ENCODE measurements at places on chromosomes 6 and 20.

GRCh38 chr6:170456886-170457698 lies 96.0 kb downstream of the PSMB1 start:
- no peak for DNase-seq

DNA sequence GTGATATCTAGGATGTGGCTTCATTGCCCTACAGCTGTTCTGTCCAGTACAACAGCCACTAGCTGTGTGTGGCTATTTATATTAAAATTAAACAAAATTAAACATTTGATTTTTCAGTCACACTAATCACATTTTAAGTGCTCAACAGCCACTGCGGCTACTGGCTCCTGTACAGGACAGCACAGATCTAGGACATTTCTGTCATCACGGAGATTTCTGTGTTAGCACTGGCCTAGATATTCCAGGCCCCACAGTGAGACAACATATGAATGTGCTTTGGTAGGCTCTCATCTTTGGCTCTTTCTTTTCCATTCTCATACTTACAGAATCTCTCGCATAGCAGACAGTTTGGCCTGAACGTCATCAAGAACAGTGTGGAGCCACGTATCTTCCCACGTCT lies 48.4 kb upstream of the ZBTB24 start:
- DNase-seq = no peak

DNA sequence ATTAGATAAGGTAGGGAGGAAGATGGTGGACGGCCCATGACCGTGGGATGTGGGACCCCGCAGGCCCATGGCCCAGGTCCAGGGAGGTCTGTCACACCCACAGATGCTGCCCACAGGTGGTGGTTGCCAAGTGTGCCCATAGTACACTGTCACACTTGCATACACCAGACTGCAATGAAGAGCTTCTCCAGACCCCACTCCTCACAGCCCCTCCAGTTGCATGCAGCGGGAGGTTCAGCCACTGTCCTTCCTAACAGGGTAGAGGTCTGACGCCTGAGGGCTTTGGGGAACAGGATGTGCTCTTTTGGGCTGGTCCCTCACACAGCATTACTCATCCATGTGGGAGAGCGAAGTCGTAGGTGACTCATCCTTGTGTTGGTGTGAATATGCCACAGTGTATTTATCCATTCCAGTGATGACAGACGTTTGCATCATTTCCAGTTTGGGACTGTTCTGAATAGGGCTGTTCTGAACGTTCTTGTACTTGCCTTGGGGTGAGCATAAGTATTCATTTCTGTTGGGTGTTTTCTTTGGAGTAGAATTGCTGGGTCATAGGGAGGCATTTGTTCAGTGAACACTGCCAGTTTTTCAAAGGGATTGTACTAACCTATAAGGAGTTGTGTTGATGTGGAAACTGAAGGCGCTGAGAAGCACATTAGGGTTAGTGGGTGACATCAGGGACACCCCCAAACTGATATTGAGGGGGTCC lies 10.1 kb upstream of the PYGB start:
- no peak for DNase-seq

GRCh38 chr6:109304284-109305015 lies 77.8 kb downstream of the CD164 start:
- DNase-seq = no peak

- no peak for DNase-seq
These were observed 15.1 kb downstream of the NOX3 start for GRCh38 chr6:155440398-155441111.

DNA sequence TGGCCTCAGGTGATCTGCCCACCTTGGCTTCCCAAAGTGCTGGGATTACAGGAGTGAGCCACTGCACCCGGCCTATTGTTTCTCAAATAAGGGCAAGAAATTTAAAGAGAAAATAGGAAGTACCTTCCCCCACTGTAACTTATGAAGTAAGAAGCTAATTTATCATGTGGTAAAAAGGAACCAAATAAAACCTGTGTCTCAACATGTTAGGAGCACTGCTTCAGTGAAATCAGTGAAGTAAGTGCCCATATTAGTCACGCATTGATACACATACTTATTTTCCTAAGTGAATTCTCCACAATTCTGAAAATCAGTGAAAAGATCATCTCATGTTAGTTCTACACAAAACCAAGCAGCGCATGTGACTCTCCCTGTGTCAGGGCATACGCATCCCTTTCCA lies 14.2 kb upstream of the LPA start:
- no peak for DNase-seq

- no peak for DNase-seq
These were observed 188.1 kb downstream of the UST start for GRCh38 chr6:148934961-148935360.

- DNase-seq = no peak
These were observed 44.3 kb downstream of the TOP1 start for GRCh38 chr20:41072915-41073314.

- no peak for DNase-seq
These were observed 21.3 kb downstream of the TRMT6 start for GRCh38 chr20:5928836-5929715.

DNA sequence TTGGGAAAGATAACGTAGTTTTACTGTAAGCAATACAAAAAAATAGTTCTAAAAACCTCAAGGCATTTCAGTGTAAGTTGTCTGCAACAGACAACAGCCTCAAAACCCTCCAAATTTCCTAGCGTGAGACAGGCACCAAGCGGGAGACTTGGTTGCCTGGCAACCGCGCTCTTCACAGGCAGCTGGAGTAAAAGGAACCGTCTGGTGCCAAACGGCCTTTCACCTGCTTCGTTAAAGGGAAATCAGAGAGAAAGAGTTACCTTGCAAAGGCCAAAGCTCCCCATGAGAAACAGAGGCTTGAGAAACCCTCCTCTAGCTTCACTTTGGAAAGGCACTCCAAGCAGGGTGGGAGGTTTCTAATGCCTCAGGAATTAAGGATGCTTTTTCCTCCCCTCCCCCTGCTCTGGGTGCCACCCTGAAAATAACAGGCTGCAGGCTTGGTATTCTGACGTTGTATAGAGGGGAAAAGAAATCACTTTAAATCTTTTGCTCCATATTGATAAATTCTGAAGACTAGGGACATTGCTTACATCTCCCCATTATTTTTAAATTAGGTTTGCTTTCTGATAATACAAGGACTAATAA lies 129.7 kb upstream of the UFL1 start:
- DNase-seq = peak; percentile 62

DNA sequence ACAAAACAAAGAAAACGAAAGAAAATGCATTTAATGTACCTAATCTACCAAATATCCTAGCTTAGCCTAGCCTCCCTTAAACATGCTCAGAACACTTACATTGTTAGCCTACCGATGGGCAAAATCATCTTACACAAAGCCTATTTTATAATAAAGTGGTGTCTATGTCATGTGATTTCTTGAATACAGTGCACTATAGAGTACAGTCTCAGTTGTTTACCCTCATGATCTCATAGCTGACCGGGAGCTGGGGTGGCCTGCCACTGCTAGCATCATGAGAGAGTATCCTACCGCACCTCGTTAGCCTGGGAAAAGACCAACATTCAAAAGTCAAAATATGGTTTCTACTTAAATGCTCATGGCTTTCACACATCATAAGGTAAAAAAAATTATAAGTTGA lies 16.6 kb downstream of the GCNT2 start:
- no peak for DNase-seq

GRCh38 chr6:151109869-151110575 lies 129.7 kb upstream of the AKAP12 start:
- DNase-seq = no peak

DNA sequence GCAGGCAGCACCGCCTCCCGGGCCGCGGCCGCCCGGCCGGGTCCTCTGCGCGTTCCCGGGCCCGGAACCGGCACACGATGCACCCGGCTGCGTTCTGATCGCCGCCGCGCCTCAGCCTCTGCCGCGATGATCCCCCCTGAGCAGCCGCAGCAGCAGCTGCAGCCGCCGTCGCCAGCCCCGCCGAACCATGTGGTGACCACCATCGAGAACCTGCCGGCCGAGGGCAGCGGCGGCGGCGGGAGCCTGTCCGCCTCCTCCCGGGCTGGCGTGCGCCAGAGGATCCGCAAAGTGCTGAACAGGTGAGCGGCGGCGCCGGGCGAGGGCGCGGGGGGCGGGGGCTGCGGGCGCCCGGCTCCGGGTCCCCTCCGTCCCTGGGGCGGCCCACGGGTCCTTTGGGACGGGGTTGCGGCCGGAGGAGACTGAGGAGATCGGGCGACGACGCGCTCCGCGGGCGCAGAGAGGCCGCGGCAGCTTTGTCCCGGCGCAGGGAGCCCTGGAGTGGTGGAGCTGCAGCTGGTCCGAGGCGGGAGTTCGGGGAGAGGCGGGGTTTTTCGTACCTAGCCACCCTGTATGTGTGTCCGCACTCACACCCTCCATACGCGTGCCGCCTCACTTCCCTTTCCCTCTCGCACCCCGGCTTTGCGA lies 659 bp downstream of the SLC35F1 start:
- DNase-seq = peak; percentile 78

DNA sequence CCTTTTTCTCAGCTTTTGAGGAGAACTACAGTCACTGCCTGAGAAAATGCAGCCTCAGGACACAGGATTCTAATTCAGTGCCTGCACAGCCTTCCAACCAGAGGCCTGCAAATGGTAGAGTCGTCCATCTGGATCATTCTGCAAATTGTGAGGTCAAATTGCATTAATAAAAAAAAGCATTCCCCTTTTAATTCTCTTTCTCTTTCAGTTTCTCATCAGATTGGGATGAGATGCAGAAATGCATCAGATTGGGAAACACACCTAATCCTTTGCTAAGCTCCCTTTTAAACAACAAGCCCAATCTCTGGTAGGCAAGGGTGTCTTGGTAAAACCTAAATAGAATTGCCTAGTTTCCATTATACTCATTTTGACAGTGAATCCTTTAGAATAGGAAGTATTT lies 838.8 kb downstream of the MAFB start:
- DNase-seq = no peak

DNA sequence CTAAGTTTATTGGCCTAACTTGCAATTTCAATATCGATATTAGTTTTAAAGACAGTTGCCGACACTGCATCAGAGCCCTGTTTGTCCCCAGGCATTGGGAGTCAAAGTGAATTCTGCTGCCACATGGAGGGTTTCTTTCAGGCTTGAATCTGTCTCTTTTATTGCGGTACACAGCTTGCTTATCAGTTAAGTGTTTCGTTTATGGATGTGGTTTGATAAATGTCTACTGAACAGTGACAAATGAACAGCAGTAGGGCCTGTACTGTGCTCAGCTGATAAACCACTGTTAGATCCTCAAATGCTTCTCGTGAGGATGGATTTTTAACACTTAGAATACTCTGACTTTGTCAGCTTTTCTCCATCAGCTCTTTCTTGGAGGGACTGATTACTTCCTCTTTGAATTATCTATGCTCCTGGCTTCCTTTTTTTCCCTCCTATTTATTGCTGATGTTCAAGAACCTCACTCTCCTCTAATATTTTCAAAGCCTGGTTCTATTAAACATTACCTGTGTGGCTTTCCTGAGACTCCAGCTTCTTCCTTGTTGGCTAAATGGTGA lies 240.8 kb downstream of the PLCB1 start:
- no peak for DNase-seq

DNA sequence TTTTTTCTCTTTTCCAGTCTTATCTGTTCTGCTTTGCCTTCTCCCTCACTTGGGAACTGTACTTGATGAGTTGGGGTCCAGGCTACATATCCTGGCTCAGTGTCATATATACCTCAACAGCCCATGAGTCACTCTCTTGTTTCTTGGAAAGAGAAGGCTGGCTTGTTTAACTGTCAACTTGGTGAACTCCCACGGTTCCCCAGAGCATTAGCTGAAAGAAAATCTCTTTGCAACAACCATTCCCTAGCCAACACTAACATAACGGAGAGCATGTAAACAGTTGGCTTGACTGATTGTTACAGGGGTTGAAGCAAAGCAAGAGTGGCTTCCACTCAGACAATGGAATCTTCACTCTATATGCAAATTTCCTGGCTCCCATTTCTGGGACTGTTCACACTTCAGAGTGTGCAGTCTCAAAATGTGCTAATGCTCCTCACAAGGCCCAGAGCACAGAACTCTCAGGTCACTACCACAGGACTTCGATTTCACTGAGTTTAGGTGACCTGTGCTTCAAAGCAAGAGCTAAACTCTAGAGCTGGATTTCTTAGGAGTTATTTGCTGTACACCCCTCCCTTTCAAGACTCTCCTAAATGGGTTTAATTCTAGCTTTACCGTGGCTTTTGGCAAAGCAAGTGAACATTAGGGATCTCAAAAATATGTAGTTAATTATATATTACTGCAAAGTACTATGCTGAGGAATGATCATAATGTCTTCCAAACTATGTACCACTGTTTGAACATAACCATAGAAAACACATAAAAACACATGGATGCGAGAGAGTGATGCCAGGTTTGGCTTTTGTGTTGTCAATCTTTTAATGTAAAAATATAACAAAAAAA lies 609.8 kb downstream of the RFPL4B start:
- no peak for DNase-seq

DNA sequence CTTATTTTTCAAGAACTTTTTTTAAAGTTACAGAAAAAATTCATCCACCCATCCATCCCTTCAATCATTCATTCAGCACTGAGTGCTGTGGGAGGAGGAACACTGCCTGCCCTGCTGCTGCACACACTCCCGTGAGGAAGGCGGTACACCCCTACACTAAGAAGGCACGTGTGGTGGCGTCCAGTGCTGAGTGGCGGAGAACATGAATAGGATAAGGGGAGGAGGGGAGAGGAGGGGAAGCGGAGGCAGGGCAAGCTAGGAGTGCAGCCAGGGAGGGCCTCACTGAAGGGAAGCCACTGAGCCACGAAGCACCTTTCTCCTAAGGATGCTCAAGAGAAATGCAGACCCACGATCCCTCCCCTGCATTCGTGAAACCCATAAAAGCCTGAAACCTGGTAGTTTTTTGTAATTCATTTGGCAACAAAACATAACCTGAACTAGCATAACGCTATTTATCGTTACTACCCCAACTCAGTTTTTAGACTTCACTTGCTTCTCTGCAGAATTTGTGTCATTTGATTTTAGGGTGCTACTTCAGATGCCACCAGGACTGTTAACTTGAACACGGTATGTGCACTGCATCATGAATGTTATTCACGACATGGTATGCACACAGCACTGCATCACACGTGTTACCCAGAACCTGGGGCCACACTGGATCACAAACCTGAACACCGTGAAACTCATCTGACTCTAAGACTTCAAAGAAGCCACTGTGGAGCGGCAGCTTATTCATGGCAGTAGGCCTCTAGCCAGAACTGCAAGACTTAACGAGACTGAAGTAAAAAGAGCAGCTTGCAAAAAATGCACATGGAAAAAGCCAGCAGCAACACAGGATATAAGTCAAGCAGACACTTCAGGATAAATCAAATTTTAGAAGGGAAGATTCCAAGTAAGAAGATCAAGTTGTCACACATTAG lies 3.5 kb downstream of the RNASET2 start:
- DNase-seq = no peak

Data from D341Med (cell line).